ENCODE measurements at places on chromosomes 2 and 18.

DNA sequence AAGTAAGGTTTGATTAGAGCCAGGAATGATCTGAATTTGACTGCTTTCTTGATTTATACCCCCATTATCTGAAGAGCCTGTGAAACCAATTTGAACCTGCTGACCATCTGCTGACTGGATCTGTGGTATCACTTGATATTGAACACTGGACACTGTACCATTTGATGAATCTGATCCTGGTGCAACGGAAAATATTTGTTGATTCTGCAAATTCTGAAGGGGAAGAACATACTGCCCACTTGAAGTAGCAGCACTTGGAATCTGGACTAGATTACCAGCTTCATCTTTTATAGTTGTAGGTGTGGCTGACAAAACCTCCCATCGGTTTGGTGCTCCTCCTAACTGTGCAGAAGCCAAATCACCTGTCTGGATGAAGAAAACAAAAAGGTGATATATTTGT lies 9.3 kb downstream of the SP3 start:
- no peak overlapping the region for H3K27ac ChIP-seq
- no peak overlapping the region for H3K4me3 ChIP-seq
- peaks cover 6% of the 10 kb centered on the region for H3K4me1 ChIP-seq
- DNase-seq, result no peak

DNA sequence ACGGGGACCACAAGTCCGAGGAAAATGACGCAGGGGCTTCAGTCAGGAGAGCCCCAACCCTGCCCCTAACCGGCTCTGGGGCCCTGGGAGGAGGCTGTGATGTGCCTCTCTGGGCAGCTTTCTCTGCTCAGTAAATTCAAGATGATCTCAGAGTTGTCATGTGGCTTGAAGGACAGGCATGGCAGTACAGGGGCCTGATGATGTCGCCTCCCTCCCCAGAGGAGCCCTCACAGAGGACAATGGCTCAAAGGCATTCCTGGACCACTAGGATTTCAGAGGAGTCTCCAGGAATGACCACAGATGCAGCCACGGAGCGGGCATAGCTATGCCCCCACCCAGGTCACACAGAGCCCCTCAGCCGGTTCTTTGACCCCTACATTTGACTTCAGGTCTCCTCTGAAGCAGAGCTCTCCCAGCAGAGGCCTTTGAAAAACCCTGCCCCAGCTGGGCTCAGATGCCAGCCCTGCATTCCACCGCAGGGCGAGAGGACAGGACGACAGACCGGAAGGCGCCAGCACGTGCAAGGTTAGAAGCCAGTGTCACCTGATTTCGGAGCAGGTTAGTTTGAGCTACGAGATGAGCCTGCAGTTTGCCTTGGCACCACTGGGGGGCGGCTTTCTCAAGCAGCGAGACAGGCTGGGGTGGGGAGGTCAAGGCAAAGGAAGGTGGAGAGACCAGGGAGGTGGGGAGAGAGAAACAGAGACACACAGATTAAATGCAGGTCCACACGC lies 39.2 kb downstream of the BIN1 start:
- peaks cover 46% of the 10 kb centered on the region for H3K4me1 ChIP-seq
- DNase-seq, result peak; percentile 66
- peaks cover 44% of the 10 kb centered on the region for H3K36me3 ChIP-seq
- no peak overlapping the region for H3K4me3 ChIP-seq
- no peaks in the 10 kb centered on the region for H3K27me3 ChIP-seq
- H3K27ac ChIP-seq, result peak overlapping the region; percentile 56

- no peak overlapping the region for H3K27ac ChIP-seq
These were observed 50.5 kb downstream of the CCDC85A start for GRCh38 chr2:56234241-56234640.

GRCh38 chr2:27097341-27097740 lies 10.8 kb downstream of the KHK start:
- H3K27me3 ChIP-seq, result no peaks in the 10 kb centered on the region
- H3K4me1 ChIP-seq, result peaks cover 4% of the 10 kb centered on the region
- H3K36me3 ChIP-seq, result no peaks in the 10 kb centered on the region
- DNase-seq, result no peak

GRCh38 chr2:31579996-31580320 lies 780 bp downstream of the SRD5A2 start:
- H3K36me3 ChIP-seq, result no peaks in the 10 kb centered on the region
- H3K27ac ChIP-seq, result no peak overlapping the region
- no peak overlapping the region for H3K4me3 ChIP-seq
- no peak for DNase-seq
- H3K27me3 ChIP-seq, result peaks cover 20% of the 10 kb centered on the region

- H3K36me3 ChIP-seq, result no peaks in the 10 kb centered on the region
- H3K4me3 ChIP-seq, result no peak overlapping the region
- DNase-seq, result no peak
- no peaks in the 10 kb centered on the region for H3K4me1 ChIP-seq
These were observed 239.8 kb downstream of the CALCRL start for GRCh38 chr2:187208199-187208785.

DNA sequence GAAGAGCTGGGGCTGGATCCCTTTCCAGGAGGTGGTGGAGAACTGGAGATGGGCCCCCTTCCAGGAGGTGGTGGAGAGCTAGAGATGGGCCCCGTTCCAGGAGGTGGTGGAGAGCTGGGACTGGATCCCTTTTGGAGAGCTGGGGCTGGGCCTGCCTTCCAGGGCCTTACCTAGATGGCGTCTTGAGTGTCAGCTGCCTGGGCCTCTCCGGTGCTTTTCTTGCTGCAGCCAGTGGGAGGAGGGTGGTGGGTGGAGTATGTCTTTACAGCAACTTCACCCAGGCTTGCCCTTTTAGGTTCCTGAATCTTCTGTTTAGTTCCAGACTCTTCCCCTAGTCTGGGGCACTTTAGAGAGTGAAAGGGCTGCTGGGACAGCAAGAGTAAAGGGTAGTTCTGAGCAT lies 19.1 kb upstream of the TXNDC2 start:
- DNase-seq, result no peak
- no peaks in the 10 kb centered on the region for H3K27me3 ChIP-seq
- peaks cover 10% of the 10 kb centered on the region for H3K36me3 ChIP-seq
- H3K4me3 ChIP-seq, result no peak overlapping the region
- peaks cover 27% of the 10 kb centered on the region for H3K4me1 ChIP-seq
- no peak overlapping the region for H3K27ac ChIP-seq

DNA sequence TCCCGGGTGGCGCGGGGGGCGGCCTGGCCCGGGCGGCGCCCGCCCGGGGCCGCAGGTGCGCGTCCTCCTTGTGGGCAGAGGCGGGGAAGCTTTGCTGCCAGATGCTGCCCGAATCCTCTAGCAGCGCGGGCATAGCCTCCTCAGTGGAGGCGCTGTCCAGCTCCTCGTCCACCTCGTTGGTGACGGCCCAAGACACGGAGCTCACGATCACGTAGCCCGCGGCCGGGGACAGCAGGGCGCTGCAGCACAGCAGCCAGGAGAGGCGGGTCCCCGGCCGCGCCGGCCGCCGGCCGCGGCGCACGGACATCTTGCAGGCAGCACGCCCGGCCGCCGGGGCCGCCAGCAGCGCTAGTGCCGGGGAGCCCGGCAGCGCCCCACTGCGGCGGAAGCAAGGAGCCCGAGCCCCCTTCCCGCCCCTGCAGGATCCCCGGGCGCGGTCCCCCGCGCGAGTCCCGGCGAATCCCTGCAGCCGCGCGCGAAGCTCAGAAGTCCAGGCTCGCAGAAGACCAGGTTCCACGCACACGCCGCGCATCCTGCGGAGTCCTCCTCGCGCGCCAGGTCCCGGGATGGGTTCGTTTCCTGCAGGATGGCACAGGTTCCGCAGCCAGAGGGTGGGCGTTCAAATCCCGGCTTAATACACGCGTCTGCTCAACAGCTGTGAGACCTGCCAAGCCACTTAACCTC lies at the start of gene CREG2:
CREG2 (minus strand) TSS at position 353 of the 684 bp plus-strand sequence; CDS start at position 307, 46 bp downstream.
- H3K27ac ChIP-seq, result no peak within 1 kb of the TSS
- DNase-seq, result peak; percentile 46
- no peaks in the 10 kb centered on the region for H3K36me3 ChIP-seq
- H3K4me3 ChIP-seq, result peak within 1 kb of the TSS; percentile 36

DNA sequence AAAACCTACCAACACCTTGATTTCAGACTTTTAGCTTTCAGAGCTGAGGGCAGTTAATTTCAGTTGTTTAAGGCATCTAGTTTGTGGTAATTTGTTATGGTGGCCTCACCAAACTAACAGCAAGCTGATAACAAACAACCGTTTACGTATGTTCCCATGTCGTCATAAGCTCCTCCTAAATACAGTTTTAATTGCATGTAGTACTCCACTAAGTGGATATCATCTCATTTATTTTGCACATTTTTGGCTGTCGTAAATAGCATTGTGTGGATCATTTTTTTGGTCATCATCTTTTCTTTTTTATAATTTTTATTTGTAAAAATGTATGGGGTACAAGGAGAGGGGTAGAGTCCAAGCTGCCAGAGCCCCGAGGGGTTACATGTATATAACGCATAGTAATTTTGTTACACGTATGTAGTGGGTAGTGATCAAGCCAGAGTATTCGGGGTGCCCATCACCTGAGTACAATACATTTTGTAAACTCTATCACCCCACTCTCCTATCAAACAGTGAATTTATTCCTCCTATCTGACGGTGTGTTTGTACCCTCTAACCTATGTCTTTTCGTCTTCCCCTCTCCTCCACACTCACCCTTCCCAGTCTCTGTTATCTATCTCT lies 89.2 kb upstream of the MYCN start:
- H3K36me3 ChIP-seq, result no peaks in the 10 kb centered on the region
- no peaks in the 10 kb centered on the region for H3K27me3 ChIP-seq
- H3K4me3 ChIP-seq, result no peak overlapping the region
- no peak for DNase-seq

DNA sequence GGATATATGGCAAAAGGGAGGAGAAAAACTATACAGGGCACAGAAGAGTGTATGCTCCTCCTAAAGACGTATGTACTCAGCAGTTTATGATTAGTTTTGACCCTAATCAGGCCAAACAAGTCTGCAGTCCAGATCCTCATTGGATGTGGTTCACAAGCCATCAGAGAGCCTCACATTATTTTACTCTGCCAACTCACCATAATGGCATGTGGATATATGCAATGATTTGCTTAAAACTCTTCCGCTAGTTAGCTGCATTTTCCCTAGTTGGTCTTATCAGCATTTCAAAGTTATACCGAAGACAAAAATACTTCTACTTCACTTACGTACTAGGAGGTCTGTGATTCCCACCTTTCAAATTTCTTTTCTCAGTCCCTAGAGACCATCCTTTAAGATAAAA lies 198.4 kb downstream of the CMPK2 start:
- H3K36me3 ChIP-seq, result no peaks in the 10 kb centered on the region
- H3K27ac ChIP-seq, result no peak overlapping the region
- DNase-seq, result no peak
- no peaks in the 10 kb centered on the region for H3K4me1 ChIP-seq

- no peak overlapping the region for H3K4me3 ChIP-seq
- peak; percentile 36 for DNase-seq
- peaks cover 13% of the 10 kb centered on the region for H3K4me1 ChIP-seq
- no peak overlapping the region for H3K27ac ChIP-seq
These were observed 4.2 kb upstream of the HOXD13 start for GRCh38 chr2:176088048-176088936.

DNA sequence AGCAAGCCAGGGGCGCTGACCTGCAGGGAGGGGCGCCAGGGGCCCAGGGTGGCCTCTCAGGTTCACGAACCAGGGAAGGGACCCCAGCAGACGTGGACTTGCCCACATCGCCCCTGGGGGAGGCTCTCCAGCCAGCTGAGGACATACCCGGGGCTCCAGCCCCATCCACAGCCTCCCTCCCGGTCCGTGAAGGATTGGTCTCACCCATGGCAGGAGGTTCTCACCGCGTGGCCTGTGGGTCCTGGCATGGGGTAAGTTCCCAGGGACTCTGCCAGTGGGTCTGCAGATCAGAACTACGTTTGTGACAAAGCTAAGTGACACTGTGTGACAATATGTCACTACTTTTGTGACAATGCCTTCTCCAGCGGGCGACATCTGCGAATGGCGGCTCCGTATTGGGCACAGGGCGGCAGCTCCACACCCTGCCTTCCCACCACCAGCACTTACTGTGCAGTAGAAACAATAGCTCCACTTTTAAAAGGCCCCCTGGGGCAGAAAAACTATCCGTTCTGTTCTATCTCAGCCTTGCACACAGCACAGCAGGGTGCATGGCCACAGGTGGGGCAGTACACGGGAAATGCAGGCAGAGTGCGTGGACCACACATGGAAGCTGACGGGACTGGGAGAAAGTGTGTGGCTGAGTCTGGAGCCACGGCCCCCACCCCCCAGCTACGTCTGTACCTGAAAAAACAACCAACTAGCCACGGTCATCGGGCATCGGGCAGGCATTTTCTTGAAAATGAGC lies 65.2 kb upstream of the CTDP1 start:
- H3K27ac ChIP-seq, result no peak overlapping the region
- H3K36me3 ChIP-seq, result no peaks in the 10 kb centered on the region
- peaks cover 20% of the 10 kb centered on the region for H3K4me1 ChIP-seq
- H3K4me3 ChIP-seq, result no peak overlapping the region
- no peak for DNase-seq
- no peaks in the 10 kb centered on the region for H3K27me3 ChIP-seq

DNA sequence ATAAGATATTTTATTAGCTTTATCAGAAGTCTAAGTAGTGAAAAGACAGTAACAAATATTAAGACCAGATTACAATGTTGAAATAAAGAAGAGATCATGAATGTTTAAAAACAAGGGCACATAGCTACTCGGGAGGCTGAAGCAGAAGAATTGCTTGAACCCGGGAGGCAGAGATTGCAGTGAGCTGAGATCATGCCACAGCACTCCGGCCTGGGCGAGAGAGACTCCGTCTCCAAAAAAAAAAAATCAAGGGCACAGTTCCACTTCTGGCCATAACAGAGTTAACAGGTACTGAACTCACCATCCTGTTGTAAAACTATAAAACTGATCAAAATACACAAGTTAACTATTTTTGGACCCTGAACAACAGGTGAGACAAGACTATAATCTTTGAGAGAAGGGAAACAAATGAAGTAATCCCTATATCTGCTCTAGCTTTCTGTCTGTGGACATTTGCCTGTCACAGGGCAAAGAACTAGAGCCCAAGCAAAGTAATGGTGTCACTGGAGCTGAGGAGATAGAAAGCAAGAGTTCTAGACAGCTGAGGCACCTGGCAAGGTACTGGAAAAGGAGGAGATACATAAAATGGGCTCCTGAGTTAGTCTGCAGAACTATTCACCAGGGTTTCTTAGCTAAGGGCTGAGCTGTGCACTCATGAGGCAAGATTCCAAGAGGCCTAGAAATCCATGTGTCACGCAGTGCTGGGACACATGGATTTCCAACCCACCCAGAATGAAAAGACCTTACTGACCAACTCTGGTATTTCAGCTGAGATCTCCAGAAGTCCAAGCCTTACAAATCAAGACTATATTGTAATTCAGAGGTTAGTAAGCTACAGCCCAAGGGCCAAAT lies 15.2 kb downstream of the MMADHC start:
- H3K4me3 ChIP-seq, result no peak overlapping the region
- H3K4me1 ChIP-seq, result 0 out of 2 replicates have a peak, but pooled peaks cover 4% of the 10 kb centered on the region
- no peaks in the 10 kb centered on the region for H3K27me3 ChIP-seq
- peaks cover 71% of the 10 kb centered on the region for H3K36me3 ChIP-seq
